ENCODE measurements at places on chromosomes 16 and 17.

GRCh38 chr16:31271621-31272190, 11.9 kb downstream of the ITGAM start:
- no peak for DNase-seq

DNA sequence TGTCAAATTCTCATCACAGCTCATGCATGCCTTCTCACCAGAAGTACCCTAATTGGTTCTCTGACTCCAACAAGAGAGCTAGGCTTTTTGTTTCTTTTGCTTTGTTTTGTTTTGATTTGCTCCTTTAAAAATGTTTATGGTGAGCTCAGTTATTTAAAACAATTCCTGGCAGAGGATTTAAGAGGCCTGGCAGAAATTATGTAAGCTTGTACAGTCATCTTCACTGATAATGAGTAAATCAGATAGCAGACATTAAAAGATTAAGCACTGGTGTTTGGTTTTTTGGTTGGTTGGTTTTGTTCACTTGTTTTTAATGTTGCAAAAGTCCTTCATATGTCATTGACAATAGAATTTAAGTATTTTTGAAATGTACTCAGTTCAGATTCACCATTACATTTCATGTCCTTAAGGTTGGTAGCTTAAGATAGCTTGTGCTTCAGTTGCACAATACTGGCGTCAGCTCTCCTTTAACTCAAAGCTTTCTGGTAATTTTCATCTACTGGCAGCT, 378.9 kb downstream of the CDH13 start:
- no peak for DNase-seq

- no peak for DNase-seq
Observed at GRCh38 chr16:30144917-30145316, 21.9 kb upstream of the MAPK3 start.

GRCh38 chr17:18045691-18046350, 6.6 kb downstream of the GID4 start:
- no peak for DNase-seq

DNA sequence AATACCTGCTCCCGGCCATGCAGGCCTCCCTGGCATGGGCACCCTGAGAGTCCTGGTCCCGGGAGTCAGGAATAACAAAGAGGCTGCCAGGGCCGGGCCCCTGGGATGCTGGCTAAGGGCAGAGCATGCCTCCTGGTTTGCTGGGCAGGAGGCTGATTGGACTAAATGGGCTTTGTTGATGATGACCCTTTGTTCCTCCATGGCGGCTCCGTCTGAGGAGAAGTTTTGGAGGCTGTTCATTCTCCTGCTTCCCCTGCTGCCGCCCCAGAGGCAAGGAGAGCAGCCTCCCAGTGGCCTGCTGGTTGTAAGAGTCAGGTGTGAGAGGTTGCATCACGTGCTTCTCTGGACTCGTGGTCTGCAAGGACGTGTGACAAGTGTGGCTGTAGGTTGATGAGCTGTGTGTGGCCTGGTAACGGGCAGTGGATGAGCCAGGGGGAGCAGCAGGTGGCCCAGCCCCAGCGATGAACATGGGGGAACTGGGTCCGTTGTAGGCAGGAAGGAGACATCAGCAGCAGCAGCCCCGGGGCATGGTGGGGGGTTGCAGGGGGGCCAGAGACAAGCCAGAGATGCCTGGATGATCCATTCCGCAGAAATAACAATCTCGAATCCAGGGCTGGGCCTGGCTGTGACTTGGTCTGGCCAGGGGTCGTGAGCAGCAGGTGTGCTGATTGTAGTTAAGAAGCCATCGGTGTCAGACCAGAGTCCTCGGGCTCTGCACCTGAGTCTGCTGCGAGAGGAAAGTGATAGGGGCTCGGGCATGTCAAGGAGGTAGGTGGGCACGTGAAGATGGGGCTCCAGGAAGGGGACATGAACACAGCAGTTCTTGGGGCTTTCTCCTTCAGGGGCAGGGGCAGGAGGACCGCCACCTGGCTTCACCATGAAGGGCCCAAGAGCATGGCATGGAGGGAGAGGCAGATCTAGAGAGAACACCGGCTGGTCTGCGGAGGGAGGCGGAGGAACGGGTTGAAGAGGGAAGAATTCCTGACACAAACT, 101.4 kb downstream of the TNFRSF13B start:
- DNase-seq = no peak

DNA sequence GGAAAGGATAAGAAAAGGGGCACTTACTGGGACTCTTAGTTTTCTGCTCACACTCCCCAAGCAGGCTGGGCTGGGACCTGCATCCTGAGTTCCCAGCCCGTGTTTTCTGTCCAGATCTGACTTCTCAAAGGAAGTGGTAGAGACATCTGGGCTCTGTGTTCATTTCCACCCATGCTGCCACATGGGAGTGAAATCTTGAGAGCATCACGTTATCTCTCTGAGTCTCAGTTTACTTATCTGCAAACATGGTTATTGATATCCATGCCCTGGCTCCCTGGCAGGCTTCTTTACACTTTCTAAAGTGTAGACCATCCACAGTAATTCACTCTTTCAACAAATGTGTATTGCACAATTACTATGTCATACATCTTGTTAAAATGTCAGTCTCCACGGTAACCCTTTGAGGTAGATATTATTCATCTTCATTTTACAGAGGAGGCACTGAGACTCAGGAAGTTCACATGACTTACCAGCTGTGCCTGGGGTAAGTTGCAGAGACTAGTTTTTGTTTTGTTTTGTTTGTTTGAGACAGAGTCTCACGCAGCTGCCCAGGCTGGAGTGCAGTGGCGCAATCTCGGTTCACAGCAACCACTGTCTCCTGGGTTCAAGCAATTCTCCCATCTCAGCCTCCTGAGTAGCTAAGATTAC, 3.4 kb downstream of the ZNF688 start:
- DNase-seq = no peak

- no peak for DNase-seq
Observed at GRCh38 chr17:73738751-73739575, 94.7 kb upstream of the SDK2 start.

- DNase-seq = no peak
Observed at GRCh38 chr17:78408476-78409050, 30.1 kb downstream of the PGS1 start.

DNA sequence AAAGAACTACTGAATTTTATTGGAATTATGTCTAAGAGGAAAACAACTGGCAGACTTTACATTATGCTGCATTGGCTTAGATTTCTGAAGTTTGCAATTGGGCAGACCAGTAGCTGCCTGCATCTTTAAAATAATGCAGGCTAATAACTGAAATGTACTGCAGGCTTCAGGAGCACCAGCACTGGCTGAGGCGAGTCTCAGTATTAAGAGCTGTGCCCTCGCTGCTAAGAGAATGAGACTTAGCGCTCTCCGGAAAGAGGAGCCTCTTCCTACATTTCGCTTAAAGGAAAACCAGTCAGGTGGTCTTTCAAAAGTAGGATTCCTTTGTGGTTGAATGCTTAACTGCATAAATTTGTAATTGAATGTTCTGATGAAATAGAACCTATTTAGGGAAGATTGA, 885 bp downstream of the CNTNAP4 start:
- DNase-seq = no peak

DNA sequence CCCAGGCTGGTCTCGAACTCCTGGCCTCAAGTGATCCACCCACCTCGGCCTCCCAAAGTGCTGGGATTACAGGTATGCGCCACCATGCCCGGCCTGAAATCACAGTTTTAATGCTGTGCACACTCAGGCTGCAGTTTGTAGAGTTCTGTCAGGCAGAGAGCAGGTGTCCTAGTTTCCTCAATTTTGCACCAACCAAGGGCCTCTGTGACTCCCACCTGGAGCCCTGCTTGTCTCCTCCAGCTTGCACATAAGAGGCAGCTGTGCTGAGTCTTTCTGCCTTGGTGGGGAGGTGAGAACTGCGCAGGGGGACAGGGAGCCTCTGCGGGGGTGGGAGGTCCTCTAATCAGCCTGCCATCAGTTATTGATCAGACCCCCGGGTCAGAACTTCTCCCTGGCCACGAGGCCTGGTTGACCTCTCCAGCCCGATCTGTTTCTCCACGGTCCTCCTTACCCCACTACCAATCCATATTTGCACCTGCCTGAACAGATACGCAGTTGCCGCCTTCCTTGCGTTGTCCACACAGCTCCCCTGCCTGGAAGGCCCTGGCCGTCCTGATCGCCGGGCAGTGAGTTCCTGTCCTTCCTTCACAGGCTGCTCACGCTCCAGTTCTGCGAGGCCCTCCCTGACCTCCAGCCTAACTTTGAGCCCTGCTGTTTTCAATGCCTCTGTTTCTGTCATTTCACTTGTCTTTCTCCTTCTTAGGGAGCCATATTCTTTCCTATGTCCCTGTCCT, 48.1 kb upstream of the SIAH1 start:
- no peak for DNase-seq

GRCh38 chr17:49914096-49914490, 54.9 kb upstream of the DLX4 start:
- no peak for DNase-seq

DNA sequence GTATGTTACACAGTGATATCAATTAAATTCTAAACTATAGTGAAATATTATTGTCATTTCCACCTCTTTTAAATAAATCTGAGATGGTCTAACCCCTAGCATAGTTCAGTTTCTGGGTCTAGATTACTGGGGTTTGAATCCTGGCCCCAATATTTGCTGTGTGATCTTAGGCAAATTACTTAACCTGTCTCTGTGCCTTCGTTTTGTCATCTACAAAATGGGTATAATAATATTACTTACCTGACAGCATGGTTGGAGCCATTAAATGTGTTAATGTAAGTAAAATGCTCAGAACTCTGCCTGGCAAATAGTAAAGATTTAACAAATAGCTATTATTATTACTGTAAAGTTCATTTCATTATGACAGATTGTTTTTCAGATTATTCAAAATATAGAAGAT, 52.3 kb downstream of the BMERB1 start:
- DNase-seq = no peak

GRCh38 chr17:18187821-18188761, 4.5 kb downstream of the ALKBH5 start:
- DNase-seq = no peak

DNA sequence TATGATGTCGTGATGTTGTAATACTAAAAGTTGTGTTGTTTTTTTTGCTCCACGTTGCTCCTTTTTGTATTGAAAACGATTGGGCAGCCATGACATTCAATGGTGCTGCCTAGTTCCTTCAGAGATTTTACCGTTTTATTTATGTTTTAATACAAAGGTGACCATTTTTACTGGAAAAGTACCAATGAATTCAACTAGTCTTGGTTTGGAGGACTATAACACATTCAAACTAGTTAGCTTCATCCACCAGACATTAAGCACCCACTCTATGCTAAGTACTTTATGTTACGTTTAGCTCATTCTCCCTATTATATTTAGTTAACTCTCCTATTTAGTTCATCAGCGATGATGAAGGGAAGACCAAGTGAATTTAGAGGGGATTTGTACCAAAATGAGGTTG, 116.6 kb upstream of the TBX2 start:
- no peak for DNase-seq

GRCh38 chr16:3938843-3939624, 58.5 kb upstream of the CREBBP start:
- DNase-seq = peak; percentile 65

- no peak for DNase-seq
Observed at GRCh38 chr16:11129378-11129781, 126.6 kb downstream of the SOCS1 start.

DNA sequence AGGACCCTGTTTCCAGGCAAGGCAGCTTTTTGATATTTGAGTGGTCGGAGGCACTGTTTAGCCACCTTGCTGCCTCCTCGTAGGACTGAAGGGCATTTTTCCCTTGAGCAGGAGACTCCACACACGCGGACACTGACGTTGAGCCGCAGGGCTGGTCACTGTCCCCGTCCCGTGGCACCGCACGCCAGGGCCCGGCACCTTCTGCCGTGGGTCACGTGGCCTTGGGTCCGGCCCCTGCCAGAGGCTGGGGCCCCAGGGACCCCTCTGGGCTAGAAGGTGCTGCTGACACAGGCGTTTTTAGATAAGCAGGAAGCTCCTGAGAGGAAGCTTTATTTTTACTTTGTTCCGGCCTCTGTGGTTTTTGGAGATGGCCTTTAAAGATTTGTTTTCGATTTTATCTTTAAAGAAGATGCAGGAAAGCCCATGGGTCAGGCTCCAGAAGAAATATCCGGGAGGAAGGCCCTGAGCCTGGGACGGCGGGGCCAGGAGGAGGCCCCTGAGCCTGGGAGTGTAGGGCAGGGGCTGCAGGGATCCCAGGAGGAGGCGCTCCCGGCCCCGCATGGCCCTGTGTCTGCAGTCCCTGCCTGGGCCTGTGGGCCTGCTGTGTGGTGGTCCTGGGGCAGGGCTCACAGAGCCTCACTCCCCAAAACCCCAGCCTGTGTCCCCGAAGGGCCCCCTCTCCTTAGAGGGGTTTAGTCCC, 30.5 kb upstream of the GNG13 start:
- DNase-seq = no peak

- no peak for DNase-seq
Observed at GRCh38 chr16:8967132-8967821, 3.6 kb upstream of the USP7 start.

DNA sequence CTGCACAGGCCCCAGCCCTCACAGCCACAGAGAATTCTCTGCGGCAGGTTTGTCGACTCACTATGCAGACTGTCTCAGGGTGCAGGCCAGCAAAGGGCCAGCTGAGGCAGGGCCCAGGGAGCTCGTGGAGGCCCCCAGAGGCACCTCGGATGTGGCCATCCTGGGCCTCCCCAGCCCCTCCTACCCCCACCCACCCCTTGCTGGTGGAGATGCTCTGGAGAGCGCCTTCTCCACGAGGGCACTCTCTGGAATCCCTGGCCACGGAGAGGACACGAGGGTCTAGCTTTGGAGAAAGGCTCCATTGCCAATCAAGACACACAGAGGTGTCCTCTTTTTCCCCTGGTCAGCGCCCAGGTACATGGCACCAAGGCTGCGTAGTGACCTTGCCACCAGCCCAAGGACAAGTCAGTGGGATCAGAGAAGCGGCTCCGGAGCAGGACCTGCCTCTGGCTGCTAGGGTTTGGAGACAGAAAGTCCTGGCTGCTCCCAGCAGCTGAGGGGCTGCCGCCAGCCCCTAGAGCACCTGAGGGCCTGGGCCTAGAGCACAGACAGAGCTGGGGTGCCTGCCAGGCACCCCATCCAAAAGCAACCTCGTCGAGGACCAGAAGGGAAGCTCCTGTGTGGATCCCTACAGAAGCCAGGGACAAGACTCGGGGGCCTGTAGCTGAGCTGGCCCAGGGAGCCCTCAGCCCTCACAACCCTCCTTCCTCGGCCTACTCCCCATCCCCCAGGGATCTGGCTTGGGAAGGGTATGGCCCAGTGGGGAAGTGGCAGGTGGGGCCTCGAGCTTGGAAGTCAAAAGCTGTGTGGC, 18.7 kb downstream of the ARL2BP start:
- DNase-seq = no peak

- no peak for DNase-seq
Observed at GRCh38 chr16:77786186-77786847, 2.0 kb upstream of the VAT1L start.

DNA sequence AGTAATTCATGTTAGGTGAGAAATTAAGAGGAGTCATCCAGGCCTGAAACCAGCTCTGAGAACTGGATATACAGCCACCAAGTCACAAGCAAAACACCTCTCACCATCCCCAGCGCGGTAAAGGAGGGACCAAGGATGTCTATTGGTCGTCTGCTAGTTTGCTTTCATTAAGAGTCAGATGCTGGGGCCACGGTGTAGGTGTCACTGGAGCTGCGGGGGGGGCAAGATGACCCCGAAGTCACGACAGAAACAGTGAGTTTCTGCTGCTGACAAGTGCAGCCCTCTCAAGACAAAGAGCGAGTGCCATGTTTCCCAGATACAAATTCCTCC, 790 bp downstream of the NCBP3 start:
- no peak for DNase-seq
